ENCODE measurements at places on chromosomes 12 and 14.
A peak's percentile ranks its signal among the peaks of the same experiment; 100 is the strongest.

GRCh38 chr12:18363321-18363720, 102.0 kb downstream of the PIK3C2G start:
- ATAC-seq, result no peak

DNA sequence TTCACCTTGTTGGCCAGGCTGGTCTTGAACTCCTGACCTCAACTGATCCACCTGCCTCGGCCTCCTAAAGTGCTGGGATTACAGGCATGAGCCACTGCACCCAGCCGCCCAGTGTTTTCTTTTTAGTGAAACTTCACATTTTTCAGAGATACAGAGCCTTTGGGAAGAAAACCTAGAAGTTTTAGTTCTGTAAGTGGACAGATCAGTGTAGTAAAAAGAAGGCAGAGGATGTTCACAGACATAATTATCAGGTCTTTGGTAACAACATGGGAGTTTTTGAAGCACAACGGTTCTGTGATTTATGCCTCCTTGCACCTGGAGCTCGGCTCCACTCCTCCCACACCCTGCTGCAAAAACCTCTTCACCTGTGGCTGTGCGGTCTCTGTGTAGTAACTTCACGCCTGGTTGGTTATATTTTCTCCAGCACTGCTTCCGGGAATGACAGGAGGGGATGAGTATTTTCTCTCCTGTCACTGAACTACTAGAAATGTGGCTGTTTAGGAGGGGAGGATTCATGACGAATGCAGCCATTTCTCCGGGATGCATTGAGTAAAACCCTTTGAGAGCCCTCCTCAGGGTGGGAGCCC, 67.0 kb downstream of the ARF6 start:
- ATAC-seq, result no peak

- peak; percentile 8 for ATAC-seq
Observed at GRCh38 chr12:46921764-46922133, 96.0 kb upstream of the SLC38A4 start.

- peak; percentile 50 for ATAC-seq
Observed at GRCh38 chr12:101407049-101407435, 530 bp downstream of the ARL1 start.

- no peak for ATAC-seq
Observed at GRCh38 chr14:99635116-99635515, 9.8 kb upstream of the HHIPL1 start.

DNA sequence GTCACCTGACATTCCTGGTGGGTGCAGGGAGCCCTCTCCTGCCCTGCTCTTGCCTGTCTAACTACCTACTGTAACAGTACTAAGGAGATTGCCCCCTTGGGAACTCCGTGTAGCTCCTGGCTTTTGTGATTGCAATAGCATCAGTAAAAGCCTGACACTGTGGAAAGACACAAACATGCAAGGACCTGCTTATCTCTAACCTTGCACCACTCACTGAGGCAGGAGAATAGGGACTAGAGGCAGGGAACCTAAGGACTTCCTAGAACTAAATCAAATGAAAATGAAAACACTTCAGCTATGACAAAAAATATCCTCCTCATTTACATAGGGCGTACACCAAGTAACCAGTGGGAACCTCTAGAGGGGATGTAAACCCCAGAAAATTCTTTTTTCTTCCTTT, 28.5 kb downstream of the TUBA1A start:
- no peak for ATAC-seq

GRCh38 chr12:113819495-113819894, 146.6 kb downstream of the RBM19 start:
- ATAC-seq, result no peak

DNA sequence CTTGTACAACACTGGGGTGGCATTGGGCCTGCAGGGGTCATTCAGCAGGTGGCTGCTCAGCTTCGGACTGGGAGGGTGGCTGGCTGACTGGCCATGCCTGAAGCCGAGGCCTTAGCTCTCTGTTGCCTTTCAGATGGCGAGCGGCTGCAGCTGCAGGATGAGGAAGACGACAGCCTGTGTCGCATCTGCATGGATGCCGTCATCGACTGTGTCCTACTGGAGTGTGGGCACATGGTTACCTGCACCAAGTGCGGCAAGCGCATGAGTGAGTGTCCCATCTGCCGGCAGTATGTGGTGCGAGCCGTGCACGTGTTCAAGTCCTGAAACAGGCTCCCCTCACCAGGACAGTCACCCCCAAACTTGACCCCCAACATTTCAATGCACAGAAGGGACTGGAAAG, 23.3 kb downstream of the RNF34 start:
- ATAC-seq, result no peak

- no peak for ATAC-seq
Observed at GRCh38 chr14:32601069-32601468, 272.0 kb downstream of the AKAP6 start.

DNA sequence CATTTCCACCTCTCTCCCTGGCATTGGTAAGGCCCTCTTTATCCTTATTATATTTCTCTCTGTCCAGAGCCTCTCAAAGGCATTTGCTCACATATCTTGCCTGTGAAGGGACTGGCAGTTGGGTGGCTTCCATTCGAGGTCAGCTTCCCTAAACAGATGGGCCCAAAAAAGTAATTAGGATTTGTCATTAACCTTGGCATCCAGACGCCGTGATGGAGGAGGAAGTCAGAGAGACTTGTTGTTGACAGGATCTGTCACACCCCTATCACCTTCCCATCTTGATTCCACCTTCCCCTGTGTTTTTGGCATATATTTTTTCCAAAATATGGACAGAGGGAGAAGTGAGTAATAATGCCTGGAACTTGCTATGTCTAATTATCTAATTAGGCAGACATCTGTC, 54.0 kb upstream of the OAS1 start:
- no peak for ATAC-seq

DNA sequence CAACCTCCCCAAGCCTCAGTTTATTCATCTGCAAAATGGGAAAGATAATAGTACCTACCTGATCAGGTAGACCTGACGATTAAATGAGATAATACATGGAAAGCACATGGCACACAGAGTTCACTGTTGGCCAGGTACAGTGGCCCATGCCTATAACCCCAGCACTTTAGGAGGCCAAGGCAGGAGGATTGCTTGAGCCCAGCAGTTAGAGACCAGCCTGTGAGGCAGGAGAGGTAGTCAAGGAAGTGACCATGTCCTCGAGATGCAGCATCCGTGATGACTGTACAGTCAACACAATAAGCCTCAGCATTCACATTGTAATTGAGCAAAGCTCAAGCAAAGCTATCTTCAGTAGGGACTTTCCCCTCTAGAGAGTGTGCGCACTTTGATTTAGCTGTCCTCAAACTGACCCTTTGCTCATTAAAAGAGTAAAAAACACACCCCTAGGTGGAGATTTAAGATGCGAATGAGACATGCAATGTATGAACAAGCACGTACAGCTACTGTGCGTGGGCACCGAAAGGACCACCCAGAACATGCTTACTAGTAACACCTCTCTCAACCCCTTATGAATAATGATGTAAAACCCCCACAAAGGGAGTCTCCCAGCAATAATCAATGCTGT, 9.9 kb downstream of the ISCU start:
- ATAC-seq, result no peak

- no peak for ATAC-seq
Observed at GRCh38 chr12:104490186-104490585, 33.4 kb downstream of the CHST11 start.

- no peak for ATAC-seq
Observed at GRCh38 chr12:32398181-32398580, 1.2 kb upstream of the FGD4 start.

GRCh38 chr12:48281811-48282210, 68.9 kb downstream of the ZNF641 start:
- ATAC-seq, result no peak

- no peak for ATAC-seq
Observed at GRCh38 chr12:120687578-120688289, 785 bp downstream of the MLEC start.

DNA sequence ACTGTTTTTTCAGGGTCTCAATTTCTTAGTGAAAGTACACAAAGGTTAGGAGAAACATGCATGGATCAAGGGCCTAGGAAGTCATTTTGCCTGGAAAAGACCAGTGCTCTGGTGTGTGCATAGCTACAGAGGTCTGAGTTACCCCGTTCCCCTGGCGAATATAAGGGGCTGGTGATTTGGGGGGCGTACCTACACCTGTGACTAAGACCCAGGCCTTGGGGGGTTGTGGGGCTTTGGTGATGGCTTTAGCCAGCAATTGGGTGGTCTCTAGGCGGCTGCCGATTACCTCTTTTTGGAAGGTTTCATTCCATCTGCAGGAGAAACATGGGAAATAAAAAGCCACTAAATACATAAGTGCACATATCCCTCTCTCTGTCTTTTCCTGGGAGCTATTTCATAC, 1.1 kb downstream of the SDR39U1 start:
- ATAC-seq, result no peak

DNA sequence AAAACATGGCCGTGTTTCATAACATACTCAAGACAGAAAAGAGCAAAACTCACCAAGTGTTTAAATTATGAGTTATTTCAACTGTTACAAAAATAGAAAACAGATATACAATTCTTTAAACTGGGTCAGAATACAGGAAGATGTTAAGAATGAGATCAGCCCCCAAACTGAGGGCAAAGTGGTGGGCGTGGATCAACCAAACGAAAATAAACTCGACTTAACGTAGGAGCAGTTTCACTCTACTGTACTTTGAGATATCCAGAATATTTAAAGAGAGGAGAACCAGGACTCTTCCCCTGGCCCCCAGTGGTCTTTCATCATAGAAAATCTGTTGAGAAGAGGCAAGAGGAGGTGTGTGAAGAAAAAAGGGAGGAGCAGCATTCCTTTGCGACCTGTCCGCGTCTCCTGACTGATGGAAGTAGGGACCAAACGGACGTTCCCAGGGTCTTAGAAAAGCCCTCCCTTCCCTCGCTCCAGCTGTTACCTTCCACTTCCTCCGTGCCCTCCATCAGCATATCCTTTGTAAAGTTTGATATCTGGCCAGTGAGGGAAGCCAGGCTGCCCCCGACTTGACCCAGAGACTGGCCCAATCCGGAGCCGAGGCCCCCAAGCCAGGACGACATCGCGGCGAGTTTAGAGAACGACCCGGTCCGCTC, 668 bp downstream of the TRIP11 start:
- ATAC-seq, result peak; percentile 60

GRCh38 chr12:124914392-124915238, at the start of gene UBC:
UBC (minus strand) TSS chr12:124914650; CDS start chr12:124913771, 879 bp downstream.
- ATAC-seq, result peak; percentile 13

DNA sequence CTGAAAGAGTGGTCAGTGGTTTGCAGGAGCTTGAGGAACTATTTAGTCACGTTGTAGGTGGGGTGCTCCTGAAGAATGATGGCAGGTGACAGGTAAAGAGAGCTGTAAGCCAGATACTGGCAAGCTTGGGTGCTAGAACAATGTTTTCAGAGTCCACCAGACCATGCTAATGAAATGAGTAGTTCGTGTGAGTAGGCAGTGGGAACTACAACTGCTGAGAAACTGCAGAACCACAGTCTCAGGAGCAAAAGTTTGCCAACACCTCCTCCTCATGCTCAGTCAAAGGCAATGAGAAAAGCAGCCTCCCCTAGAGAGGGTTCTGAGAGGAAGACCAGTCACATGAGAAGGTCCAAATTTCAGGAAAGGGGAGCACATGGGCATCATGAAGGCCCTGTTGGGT, 91.3 kb downstream of the PRKD1 start:
- ATAC-seq, result no peak

DNA sequence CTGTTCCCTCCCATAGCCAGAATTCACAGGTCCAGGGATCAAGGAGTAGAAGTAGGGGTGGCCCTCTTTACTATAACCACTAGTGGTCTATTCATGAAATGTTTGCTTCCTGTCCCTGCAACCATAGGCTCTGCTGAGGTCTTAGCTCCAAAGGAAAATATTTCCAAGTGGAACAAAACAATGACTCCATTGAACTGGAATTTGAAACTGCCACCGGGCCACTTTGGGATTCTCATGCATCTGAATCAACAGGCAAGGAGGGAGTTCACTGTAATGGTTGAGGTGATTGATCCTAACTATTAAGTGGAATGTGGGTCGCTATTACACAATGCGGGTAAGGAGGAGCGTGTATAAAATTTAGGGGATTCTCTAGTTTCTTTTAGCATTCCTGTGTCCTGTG, 197.0 kb downstream of the ETNK1 start:
- ATAC-seq, result no peak

GRCh38 chr12:50058743-50059312, 1.4 kb downstream of the ASIC1 start:
- ATAC-seq, result no peak

DNA sequence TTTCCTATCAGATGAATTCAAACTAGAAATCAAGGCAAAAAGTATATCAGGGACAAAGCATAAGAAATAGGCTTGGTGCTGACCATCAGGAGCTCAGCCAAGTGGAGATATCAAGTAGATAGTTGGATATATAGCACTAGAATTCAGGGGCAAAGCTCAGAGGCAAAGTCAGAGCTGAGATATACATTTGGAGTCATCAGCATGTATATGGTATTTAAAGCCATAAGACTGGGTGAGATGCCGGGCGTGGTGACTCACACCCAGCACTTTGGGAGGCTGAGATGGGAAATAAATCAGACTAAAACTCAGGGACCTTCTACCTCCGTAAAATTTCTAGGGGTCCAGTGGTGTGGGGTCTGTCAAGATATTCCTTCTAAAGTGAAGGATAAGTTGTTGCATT, 38.9 kb upstream of the LIMA1 start:
- ATAC-seq, result no peak

GRCh38 chr12:92331383-92331782, 185.7 kb upstream of the BTG1 start:
- ATAC-seq, result no peak

GRCh38 chr14:50759800-50760543, 71.0 kb downstream of the NIN start:
- no peak for ATAC-seq

DNA sequence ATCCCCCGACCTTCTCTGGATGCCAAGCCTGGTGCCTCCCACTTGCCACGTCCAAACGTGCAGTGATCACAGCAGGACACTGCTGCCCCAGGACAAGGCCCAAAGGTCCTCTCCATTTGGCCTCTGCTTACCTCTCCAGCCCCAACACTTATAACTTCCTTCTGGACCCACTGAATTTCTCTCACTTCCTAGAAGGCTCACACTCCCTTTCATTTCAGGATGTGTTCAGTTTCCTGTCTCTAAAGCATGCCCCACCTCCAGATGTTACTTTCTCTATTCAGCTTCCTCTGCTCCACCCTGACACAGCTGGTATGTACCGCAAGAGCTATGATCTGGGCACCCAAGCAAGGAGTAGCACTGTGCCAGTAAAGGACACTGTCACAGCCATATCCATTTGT, 33.0 kb downstream of the CDKL1 start:
- ATAC-seq, result no peak

DNA sequence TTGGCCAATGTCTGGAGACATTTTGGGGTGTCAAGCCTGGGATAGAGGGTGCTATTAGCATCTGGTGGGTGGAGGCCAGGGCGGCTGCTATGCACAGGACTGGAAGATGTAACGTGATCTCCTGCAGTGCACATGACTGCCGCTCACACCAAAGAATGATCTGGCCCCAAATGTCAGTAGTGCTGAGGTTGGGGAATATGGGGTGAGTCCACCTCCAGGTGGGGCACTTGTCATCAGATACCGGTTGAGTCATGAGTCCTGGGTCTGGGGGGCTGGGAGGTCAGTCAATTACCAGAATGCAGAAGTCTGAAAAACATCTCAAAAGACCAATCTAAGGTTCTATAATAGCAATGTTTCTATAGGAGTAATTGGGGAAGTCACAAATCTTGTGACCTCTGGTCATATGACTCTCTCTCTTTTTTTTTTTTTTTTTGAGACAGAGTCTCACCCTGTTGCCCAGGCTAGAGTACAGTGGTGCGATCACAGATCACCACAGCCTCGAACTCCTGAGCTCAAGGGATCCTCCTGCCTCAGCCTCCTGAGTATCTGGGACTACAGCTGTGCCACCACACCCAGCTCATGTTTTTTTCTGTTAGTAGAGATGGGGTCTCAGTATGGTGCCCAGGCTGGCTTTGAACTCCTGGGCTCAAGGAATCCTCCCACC, 6.0 kb upstream of the SDSL start:
- peak; percentile 79 for ATAC-seq

- ATAC-seq, result no peak
Observed at GRCh38 chr12:75481774-75482173, 1.2 kb downstream of the GLIPR1 start.

All from SK-N-SH treated with all-trans-retinoic acid at 6 μM for 48 hours (cell line).